ENCODE measurements at places on chromosomes 7 and 10. TPM values are rescaled to one million over a fixed set of nuclear protein-coding genes. Genes with fewer than 3 reads are reported as not detected.

SYT15 gene
- 0.79 TPM for total RNA-seq

C10orf71 gene
- not detected for total RNA-seq

TAS2R41 gene
- total RNA-seq, result not detected

EBLN1 gene
- total RNA-seq, result not detected

FOXI2 gene
- not detected for total RNA-seq

SH2D4B gene
- not detected for total RNA-seq

SPDYE6 gene
- total RNA-seq, result not detected

TMEM106B gene
- total RNA-seq, result 41.7 TPM

EVX1 gene
- total RNA-seq, result not detected

CARD11 gene
- total RNA-seq, result not detected

ANKRD61 gene
- total RNA-seq, result 0.42 TPM

C10orf67 gene
- total RNA-seq, result 0.21 TPM

TRPV5 gene
- not detected for total RNA-seq

MAGI2 gene
- 0.07 TPM for total RNA-seq

FFAR4 gene
- total RNA-seq, result not detected

CYP3A4 gene
- total RNA-seq, result not detected

GHRHR gene
- not detected for total RNA-seq

TCERG1L gene
- not detected for total RNA-seq

GRCh38 chr7:141276031-141276430, 202.2 kb downstream of the TMEM178B start:
- peak; percentile 13 for DNase-seq

- DNase-seq, result no peak
Observed at GRCh38 chr7:138431517-138431916, 28.5 kb upstream of the TRIM24 start.

- no peak for DNase-seq
Observed at GRCh38 chr7:47344171-47344955, 237.5 kb downstream of the TNS3 start.

DNA sequence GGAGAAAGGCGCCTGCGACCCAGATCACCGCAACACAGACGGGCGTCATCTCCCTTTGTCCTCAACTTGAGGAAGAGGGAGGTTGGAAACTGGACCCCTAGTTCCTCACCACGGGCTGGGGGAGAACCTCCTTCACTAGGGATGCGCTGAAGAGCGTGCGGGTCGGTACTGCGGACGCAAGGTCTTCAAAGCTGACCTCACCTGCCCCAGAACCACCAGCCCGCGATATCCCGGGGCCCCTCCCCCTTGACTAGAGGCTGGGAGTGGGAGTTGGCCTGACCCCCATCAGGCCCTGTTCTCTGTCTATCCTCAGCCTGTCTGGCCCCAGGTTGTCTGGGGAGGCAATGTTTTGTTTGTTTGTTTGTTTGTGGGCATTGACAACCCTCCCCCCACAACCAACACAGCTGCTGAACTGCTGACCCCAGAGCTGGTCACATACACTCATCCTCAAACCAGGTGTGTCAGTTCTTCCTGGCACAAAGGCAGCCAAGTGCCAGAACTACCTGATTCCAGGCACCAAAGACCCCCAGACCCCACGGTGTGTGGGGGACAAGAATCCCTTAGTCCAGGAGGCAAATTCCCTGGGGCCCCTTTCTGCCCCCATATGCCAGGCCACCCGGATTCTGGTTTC, 2.9 kb downstream of the NPM3 start:
- no peak for DNase-seq

DNA sequence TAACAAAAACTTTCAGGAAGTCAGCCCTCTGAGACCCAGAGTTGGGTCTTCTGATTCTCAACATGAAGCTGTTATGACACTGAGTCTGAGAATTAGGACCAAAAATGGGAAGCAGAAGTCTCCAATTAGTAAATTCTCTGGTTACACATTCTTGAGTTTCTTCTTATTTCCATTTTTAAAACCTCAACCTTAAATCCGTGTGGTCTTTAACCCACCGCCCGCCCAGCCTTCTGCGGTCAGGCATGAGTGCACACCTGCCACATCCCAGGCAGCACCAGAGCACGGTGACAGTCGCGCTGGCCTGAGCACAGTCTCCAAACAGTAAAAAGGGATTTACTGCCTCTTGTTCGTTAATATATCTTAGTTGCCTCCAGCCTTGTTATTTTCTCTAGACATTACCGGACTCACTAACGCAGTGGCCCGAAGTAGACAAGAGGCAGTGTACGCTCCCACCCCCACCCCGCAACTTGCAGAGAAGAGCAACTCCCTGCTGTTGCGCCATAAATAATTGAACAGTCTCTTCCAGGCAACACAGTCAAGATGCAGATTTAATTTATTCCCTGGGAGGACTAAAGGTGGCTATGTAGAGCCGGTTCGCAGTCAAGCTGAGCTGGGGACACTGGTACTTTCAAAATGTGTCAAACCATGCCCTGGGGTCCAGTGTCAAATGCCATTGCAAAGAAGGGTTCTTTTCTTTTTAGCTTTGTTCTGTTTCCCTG, 147.0 kb upstream of the CELF2 start:
- DNase-seq, result no peak

GRCh38 chr10:15630353-15630752, 89.4 kb downstream of the ITGA8 start:
- no peak for DNase-seq

GRCh38 chr10:78053211-78053868, 19.7 kb downstream of the RPS24 start:
- DNase-seq, result no peak

GRCh38 chr10:132675031-132675740, 110.8 kb downstream of the NKX6-2 start:
- DNase-seq, result no peak

GRCh38 chr7:120512701-120513100, 239.7 kb downstream of the KCND2 start:
- DNase-seq, result no peak

DNA sequence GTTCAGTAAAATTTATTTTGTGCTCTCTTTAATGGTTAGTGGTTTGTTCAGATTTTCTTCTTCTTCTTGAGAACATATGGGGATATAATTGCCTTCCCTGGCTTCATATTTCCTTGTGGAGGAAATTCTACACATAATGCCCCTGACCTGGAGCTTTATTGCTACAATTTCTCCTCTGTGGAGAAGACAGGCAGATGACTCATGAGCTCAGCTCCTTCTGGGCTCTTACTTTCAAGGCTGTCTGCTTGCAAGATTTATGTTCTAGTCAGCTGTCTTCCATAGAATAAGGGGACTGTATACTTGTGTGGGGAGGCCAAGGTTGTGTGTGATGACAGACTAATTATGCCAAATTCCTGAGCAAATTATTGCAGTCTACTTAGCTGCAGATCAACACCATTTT, 1.6 kb downstream of the LRRD1 start:
- peak; percentile 18 for DNase-seq

DNA sequence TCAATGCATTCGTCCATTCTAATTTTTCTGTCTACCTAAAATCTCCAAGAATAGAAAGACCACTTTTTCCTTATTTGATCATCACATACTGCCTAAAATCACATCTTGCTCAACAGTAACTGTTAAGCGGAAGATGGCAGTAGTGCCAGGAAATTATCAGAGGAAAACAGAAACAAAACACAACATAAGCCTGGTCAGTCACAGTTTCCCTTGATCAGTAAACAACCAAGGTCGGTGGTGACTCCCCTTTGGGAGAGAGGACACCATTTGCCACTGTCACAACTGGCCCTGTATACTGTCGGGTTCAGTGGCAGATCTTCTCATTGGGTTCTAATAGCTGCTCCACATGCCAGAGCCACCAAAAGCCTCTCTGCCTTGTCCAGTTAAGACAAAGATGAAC, 106.6 kb downstream of the PLXNA4 start:
- DNase-seq, result no peak

DNA sequence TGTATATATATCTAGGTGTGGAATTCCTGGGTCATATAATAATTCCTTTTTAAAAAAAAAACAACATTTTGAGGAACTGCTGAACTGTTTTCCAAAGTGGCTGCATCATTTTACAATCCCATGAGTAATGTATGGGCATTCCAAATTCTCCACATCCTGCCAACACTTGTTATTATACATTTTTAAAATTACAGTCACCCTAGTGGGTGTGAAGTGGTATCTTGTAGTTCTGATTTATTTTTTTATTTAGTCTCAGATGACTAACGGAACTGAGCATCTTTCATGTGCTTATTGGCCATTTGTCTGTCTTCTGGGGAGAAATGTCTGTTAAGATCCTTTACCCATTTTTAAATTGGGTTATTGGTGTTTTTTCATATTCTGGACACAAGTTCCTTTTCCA, 12.0 kb upstream of the KLHL7 start:
- DNase-seq, result peak; percentile 21

DNA sequence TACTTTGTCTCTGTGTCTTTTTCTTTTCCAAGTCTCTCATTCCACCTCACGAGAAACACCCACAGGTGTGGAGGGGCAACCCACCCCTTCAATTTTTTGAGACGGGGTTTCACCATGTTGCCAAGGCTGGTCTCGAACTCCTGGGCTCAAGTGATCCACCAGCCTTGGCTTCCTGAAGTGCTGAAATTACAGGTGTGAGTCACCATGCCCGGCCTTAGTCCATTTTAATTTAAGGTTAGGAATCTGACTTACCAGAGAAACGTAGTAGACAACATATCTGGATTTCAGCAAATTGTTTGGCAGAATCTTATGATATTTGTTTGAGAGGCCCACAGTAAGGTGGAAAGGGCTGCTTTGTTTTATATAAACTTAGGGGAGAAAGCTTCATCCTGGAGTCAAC, 3.2 kb upstream of the NFKB2 start:
- DNase-seq, result no peak

DNA sequence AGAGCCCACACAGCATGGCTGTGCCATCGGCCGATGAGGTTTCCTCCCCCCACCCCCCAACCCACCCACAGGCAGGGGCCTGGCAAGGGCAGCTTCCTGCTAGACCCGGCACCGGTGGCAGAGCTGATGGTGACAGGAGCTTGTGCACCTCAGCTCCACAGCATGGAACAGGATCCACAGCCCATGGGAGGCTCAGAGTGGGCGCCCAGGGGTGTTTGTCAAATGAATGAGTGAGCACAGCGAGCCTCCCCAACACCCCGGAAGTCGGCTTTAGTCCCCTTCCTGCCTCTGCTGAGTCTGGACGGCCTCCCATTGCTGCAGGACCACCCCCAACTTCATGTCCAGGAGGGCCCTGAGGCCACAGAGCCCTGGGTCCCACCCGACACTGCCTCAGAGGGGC, 68.9 kb downstream of the PDGFA start:
- DNase-seq, result no peak

- no peak for DNase-seq
Observed at GRCh38 chr7:143410521-143411004, 1.9 kb upstream of the EPHA1 start.

DNA sequence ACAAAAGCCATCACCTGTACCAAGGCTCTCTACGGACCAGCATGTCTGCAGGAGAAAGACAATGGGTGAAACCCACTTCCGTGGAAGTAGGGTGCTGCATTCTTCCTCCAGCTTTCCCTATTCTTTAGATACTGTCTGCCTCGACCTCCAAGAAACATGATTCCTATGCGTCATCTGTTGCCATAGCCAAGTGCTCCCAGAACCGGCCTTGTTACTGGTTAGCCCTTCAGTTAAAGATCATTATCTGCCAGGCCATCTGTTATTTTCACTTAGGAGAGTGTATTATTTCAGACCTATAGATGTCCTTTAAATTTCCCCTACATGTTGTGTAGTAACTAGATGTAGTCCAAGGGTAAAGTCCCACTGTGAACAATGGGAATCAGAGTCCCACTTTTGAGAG, 89.0 kb upstream of the KIAA1217 start:
- no peak for DNase-seq

DNA sequence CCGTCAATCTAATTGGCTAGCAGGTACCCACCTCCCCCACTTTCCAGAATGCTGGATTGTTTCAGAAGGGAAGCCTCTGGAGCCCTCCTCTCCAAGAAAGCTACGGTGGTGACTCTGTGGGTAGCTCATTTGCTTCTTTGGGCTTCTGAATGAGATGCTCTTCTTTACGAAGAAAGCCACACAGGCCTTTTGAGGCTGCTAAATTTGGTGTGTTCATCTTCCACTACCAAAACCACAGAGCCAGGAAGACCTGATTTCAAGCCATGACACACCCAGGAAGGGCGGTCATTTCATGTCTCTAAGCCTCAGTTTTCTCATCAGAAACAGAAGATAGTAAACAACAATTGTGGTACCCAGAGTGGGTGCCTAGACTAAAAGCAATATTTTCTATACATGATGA, 901.2 kb downstream of the KCNMA1 start:
- no peak for DNase-seq

- DNase-seq, result no peak
Observed at GRCh38 chr10:15695852-15696251, 23.9 kb downstream of the ITGA8 start.

- DNase-seq, result no peak
Observed at GRCh38 chr7:20307901-20308300, 22.8 kb upstream of the ITGB8 start.

- DNase-seq, result no peak
Observed at GRCh38 chr7:55426676-55427075, 61.5 kb downstream of the LANCL2 start.

GRCh38 chr10:26169466-26169865, 47.1 kb upstream of the GAD2 start:
- DNase-seq, result no peak

DNA sequence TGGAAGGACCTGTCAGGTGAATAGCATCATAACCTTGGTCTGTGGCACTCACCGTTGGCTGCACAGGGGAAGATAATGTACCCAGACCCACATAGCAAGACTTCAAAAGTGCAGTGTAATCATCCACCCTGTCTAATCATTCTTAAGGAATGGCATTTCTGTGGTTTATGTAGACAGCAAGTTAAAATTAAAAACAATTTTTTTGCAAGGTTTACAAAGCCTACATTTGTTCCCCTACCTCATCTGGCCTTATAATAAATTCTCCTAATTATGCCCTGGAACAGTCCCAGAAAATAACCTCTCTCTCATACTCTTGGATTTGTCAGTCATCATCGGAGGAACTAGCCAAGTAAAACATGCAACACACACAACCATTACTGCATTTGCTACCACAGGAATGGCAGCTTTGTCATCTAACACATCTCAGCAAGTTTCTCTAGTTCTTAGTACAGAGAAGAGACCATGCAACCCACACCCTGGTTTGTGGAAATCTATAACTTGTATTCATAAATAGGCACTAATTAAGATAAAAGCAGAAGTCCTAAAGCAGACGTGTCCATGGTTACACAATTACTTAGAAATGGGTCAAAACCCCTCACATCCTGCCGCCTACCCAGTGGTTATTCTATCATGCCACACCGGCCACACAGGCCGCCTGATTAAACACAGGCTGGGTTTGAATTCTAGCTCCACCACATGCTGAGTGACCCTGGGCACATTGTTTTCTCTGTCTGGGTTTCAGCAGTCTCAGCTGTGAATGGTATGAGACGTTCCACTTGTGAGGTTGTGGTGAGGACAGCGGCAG, 19.1 kb downstream of the ABLIM1 start:
- peak; percentile 42 for DNase-seq

DNA sequence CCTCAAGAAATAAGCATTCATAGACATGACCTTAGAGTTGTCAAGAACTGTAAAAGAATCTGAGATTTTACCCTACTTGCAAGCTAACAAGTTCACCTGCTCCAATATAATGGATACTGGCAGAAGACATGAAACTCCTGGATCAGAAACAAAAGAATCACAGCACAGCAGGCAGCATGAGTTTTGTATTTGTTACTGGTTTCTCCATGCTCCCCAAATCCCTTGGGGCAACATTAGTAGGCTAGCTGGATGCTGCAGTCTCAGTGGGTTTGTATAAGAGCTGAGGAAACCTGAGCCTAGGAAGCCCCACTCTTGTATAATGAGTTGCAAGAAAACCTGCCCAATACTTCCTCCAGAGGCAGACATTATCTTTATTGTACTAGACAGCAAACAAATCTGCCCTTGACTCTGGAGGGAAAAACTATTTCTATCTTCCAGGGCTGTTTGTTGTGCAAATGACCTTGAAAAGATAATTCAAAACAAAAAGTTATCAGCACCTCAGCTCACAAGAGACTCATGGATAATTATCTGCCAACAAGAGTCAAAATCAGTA, 64.8 kb downstream of the ABLIM1 start:
- no peak for DNase-seq
